ENCODE measurements at places on chromosomes 11 and 22.

GRCh38 chr22:49957826-49958365 is 2.7 kb upstream of the PIM3 start:
- no peak for DNase-seq

GRCh38 chr22:38503021-38503420 is 3.1 kb downstream of the DDX17 start:
- no peak for DNase-seq

DNA sequence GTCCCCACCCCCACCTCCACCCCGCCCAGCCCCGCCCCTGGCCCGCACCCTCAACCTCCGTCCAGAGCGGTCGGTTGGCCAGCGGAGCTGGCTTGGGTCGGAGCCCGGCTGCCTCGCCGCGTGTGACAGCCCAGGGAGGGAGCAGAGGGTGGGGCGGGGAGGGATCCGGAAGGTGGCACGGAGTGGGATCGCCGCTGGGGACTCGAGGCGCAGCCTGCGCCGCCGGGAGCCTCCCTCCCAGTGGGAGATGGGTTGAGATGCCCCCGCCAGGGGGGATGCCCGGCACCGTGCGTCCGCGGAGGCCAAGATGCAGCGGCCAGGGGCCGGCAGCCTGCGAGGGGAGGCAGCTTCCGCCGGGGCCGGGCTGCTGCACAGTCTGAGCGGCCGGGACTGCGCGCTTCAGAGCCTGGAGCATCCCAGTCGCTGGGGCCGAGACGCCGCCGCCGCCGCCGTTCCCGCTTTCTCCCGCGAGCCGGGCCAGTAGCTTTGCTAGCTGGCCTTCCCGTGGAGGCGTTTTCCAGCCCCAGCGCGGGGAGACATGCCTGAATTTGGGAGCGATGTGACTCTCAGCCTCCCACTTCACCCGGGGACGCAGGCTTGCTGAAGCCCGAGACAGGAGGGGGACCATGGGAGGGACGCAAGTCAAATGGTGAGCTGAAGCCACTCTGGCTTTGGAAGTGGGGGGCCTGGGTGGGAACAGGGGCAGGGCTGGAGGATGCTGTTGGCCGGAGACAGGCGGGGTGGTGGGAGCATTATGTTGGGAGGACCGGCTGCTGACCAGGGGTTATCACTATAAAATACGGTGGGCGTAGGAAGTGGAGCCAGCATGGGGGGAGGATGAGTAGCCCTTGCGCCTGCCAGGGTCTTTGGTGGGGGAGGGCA is 40.2 kb downstream of the DIXDC1 start:
- DNase-seq = no peak

GRCh38 chr22:39178206-39179111 is 26.0 kb upstream of the CBX7 start:
- DNase-seq = no peak

DNA sequence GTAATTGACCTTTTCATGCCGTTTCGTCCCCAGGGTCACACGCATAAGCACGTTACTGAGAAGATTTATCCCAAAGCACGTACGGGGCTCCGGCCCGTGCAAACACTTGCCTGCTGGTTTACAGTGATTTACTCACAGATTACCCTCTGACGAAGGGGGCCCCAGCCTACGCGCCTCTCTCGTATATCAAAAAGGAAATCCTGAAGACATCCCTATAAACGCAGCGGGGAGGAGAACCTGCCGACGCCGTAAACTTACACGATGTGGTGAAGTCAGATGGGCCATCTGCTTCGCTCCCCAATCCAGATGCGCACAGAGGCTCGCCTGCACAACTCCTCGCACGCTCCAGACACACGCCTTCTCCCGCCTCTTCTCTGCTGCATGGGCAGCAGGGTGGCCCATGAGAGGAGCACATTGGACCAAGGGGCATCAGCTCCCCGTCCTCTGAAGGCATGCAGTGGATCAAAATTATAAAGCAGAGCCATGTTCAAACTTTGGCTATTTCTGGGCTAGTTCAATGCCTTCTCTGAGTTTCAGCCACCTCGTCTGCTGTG is 123.6 kb downstream of the MN1 start:
- DNase-seq = no peak

GRCh38 chr11:2480874-2481220 is 36.0 kb downstream of the KCNQ1 start:
- no peak for DNase-seq

- DNase-seq = no peak
These were observed 416.7 kb upstream of the CHORDC1 start for GRCh38 chr11:90639461-90639993.

GRCh38 chr11:103649401-103649895 is 387.0 kb upstream of the DDI1 start:
- no peak for DNase-seq

DNA sequence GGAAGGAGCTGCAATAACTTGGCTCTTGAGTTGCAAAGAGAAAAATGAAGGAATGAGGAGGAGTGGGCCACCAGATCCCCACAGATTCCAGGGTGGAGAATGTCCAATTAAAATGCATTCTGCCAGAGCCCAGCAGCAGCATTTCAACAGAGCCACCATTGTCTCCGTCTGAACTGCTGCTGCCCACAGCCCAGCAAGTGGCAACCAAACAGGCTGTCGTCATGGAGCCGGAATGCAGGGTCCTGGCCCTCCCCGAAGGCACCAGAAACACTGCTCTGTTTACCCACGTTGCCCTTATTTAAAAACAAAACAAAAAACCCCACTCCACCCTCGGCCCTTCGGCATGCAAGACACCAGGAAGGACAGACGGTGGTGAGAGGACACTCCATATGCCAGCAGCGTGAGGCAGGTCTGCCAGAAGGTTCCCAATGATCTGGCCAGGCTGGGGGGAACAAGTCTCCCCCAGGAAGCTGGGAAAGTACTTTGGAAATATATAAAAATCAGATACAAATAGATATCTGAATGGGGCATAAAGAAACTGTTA is 32.5 kb downstream of the PLEKHA7 start:
- DNase-seq = no peak

DNA sequence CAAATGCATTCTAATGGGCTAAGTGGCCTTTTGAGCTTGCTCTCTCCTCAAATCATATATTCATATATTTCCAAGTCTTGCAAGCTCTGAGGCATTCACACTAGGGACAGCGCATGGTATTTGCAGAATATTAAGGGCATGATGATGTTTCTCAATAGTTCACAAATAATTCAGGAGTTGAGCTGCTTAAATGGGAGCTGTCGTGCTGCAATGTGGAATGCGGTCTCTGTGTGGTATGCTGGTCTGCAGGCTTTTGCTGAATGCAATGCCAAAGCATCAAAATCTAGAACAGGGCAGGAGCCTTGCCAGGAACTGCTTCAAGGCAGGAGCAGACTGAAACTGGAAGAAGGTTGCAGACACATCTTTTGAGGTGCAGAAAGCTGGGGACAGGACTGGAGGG is 1060.0 kb downstream of the TBC1D22A start:
- DNase-seq = no peak

GRCh38 chr11:76230392-76230791 is 24.1 kb upstream of the WNT11 start:
- DNase-seq = no peak

- no peak for DNase-seq
These were observed 1015.8 kb downstream of the BRD1 start for GRCh38 chr22:48811885-48812284.

GRCh38 chr11:83192606-83193245 is 786 bp upstream of the ANKRD42 start:
- DNase-seq = no peak

DNA sequence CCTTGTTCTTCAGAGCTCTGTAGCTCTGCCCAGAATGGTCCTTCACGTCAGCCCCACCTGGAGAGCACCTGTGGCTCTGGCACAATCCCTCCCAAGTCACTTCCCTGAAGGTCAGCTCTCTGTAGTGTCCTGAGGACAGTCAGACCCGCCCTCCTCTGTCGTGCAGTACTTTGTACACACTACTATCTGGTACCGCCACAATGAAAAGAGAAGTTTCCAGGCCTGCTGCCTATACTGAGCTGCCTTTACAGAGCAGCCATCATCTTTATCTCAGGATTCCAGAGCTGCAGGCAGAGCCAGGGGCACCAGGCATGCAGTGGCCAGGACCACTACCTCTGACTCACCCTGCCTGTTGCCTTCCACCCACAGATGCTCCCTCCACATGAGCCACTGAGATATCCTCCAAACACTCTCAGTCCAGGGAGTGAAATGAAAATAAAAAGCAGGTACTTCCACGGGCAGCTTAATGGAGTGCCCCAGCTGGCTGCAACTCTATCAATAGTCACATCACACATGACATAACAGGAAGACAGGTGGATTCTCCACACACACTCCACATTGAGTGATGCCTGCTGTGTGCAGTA is 7.3 kb downstream of the PACSIN2 start:
- DNase-seq = no peak

GRCh38 chr22:25518000-25518663 is 46.3 kb upstream of the GRK3 start:
- no peak for DNase-seq

DNA sequence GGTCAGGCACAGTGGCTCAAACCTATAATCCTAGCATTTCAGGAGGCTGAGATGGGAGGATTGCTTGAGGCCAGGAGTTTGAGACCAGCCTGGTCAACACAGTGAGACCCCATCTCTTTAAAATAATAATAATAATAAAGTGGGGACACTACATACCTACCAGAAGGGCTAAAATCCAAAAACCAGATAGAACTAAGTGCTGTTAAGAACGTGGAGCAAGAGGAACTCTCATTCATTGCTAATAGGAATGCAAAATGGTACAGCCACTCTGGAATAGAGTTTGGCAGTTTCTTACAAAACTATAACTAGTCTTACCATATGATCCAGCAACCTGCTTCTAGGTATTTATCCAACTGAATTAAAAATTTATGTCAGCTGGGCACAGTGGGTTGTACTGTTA is 9.6 kb downstream of the CKAP5 start:
- no peak for DNase-seq

GRCh38 chr11:19714387-19715363 is 2.0 kb downstream of the NAV2 start:
- DNase-seq = no peak

DNA sequence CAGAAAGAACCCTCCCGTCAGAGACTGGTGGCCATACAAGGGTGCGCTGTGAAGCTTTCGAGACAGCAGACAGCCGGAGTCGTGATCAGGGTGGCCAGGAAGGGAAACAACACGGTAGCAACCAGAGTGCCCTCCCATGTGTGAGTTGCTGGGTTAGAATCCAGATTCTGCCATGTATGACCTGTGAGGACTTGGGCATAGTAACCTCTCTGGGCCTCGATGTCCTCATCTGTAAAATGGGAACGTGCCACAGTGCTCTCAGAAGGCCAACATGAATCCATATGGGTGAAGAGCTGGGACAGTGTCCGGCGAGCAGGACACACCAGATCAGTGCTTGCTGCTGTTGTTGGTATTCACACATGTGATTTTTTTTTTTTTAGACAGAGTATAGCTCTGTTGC is 7.6 kb upstream of the FGF3 start:
- no peak for DNase-seq

GRCh38 chr11:89347071-89347470 is 144.1 kb downstream of the NOX4 start:
- DNase-seq = no peak

DNA sequence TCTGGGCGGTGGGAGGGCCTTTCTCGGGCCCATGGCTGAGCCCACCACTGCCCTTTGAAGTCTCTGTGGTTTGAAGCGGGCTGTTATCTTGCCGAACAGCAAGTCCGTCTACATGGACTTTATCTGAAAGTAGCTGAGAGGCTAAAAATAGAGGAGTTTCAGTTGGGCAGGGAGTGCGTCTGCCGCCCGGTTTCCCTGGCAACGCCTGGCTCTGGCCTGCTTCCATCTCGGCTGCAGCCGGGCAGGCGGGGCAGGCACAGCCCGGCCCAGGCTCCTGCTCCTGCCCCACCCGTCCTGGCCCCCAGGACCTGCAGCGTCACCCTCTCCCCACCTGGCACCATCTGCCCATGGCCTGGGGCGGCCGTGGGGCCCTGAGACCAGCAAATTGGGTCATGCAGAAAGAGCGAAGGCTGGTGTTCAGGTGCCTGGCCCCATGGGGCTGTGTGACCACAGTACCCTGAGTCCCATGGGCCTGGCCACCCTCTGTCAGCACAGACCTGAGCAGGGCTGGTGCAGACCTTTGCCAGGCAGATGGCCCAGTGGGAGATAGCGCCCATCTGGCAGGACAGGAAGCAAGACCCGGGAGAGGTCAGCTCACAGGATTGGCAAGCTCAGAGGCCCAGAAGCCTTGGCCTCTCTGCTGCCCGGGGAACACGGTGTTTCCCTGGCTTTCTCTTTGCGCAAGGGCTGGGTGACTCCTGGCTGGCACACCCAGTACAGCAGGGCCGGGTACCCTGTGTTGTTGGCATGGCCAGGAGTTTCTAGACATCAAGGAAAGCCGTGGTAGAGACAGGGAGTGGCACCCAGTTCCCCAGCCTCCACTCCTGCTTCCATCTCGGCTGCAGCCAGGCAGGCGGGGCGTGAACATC is 79.1 kb upstream of the KCNQ1OT1 start:
- DNase-seq = no peak

DNA sequence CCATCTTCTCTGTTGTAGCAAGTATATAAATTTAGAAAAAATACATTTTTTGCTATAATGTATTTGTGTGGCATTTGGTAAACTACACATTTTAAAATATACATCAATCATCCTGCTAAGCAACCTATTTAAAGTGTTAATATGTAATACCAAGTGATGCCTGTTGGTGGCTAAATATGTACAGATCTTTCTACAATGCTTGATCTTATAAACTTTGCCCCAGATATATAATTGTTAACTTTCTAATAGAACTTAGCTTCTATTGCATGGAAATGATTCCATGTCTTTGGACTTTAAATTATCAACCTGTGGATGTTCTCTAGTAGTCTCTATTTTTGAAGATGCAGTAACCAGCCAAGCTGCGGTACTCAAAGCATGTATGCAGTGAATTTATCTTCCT is 1260.4 kb upstream of the RAG2 start:
- DNase-seq = no peak

DNA sequence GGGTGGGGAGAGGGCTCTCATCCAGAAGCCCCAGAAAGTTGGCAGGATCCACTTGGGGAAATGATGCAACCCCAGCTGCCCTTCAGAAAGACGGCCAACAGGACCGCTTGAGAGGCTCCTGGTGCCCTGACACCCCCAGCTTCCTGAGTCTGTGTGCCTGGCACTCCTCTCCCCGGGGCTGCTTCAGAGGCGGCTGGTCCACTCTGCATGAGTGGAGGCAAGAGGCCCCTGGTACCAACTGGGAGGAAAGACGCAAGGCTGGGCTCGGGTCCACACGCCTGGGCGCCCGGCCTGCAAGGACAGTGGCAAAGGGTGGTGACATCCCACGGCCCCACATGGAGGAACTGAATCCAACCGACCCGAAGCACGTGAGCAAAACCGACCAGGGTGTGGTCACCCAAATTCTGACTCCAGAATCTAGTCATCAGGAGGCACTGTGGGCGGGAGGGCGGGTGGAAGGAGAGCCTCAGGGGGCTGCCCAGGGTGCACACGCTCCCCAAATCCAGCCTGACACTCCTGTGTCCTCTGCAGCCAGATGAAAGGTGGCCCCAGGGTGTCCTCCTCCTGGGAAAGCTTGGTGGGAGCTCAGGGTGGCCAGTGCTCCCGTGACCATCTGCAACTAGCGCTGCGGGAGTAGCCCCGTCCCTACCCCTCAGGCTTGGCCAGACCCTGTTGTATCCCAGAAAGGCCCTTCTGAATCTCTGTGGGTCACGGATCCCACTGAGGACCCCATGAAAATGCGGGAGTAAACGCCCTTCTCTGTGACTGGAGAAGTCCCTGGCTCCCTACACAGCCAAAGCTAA is 3.7 kb downstream of the RNH1 start:
- DNase-seq = no peak

Measured in activated T-helper 1 cell treated with anti-CD3 and anti-CD28 coated beads, Interleukin-2, amount 50 U/mL, for 16 hours (primary cell).